ENCODE measurements at places on chromosomes 4 and X.
A peak's percentile ranks its signal among the peaks of the same experiment; 100 is the strongest.

DNA sequence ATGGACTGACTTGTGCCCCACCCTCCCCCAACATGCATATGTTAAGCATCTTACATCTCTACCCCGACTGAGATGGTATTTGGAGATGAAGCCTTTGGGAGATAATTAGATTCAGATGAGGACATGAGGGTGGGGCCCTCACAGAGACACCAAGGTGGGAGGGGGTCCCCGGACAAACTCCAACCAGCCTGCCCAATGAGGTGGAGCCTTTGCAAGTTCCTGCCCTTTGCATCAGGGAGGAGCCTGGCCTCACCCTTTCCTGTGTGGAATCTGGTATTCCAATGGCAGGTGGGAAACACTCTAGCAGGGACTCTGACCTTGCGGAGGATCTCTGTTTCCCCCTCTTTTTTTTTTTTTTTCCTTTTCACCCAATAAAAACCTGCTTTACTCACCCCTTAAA is 589.9 kb upstream of the BOD1L1 start:
- DNase-seq: no peak

DNA sequence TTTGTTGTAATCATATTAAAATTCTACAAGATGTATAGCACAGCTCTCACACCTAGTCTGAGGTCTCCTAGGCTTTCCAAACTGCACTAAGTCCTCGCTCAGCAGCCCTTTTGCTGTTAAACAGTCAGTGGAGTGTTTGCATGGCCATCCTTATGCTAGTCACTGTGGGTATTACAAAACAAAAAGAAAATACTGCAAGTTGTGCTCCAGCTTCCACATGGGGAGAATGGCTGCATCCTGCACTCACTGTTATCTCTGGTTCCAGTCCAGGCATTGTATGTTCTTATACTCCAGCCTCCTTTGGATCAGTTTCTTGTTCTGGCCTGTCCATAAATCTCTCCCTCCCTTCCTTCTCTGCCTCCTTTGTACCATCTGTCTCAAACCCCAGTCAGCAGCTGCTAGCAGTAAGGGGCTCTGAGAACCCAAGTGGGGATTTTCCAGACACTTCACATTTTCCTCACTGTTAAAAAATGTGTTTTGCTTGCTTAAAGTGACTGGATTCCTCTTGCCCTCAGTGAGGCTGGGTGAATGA is 38.5 kb upstream of the BMP15 start:
- DNase-seq: no peak

DNA sequence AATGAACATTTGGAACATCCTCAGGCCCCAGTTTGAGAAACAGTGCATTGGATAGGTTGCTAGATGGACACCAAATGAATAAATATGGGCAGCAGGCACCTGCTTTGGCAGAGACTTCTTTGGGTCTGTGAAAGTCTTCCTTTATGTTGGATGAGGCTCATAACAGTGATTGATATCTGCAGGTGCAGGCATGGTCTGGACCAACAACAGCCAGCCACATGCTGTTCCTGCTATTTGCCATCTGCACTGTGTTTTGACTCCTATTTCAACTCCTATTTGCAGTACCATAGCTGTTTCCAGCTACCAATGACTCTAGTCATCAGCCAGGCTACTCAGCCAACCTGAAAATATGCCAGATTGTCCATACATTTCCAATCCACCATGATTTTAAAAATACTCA is 60.9 kb downstream of the ANAPC4 start:
- no peak for DNase-seq

DNA sequence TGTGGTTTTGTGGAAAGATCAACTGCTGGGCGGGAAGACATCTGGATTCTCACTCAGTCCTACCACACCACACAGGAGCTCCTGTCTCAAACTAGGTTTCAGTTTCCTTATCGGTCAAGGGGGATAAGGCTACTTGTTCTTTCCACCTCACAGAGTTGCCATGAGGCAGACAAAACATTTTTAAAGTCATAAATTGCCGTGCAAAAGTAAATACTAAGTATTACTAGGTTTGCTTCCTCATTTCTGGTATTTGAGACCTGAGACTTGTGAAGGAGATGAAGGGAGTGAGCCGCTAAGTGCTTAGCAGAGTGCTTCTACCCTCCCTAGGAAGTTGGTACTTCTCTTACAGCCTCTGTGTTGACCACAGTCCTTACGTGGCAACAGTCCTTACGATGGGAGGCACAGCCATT is 1.5 kb downstream of the LAP3 start:
- DNase-seq: no peak

DNA sequence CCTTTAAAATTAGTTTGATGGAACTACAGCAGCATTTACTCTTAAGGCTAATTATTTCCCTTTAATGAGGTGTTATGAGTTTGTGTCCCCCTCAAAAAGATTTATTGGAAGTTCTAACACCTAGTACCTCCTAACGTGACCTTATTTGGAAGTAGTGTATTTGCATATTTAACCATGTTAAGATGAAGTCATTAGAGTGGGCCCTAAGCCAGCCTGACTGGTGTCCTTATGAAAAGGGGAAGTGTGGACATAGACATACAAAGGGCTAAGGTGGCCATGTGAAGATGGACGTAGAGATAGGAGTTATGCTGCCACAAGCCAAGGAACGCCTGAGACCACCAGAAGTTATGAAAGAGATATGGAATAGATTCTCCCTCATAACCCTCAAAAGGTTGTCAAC is 985.4 kb upstream of the INTU start:
- no peak for DNase-seq

GRCh38 chr4:169229571-169230028 is 41.2 kb downstream of the SH3RF1 start:
- DNase-seq: no peak

- peak; percentile 4 for DNase-seq
Observed at GRCh38 chr4:170198747-170199146, 109.0 kb upstream of the AADAT start.

DNA sequence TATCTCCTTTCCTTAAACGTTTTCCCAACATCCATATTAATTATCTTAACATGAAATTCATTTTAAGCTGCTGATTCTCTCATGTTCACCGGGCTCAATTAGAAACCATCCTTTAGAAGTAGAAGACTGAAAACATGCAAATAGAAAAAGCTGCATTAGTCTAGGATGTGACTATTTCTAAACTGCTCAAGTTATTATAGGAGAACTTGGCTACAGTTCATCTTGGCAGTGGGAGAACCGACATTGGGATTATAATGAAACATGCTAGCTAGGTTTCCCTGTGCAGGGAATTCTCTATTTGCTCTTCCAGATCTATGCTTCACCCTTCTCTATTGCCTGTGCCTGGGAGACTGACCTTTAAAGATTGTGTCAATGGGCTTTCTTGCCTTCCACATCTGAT is 151.0 kb upstream of the PPARGC1A start:
- no peak for DNase-seq

GRCh38 chr4:105137121-105137875 is 9.4 kb upstream of the TET2 start:
- DNase-seq: no peak

Data from T47D (cell line).